Regular cardiac myocyte (primary cell): ENCODE measurements at places on chromosomes 6 and 20. TPM values are rescaled to one million over a fixed set of nuclear protein-coding genes. Genes with fewer than 3 reads are reported as not detected.

The NRN1 gene
- under 0.01 TPM in 2 replicates for total RNA-seq

The PLA2G7 gene
- total RNA-seq, result under 0.01 TPM in 1 of 2 replicates, not detected in the other

The SEL1L2 gene
- not detected in 2 replicates for total RNA-seq

The GUCA1A gene
- not detected in 2 replicates for total RNA-seq

The C2 gene
- 0.38 and 6.8 TPM in 2 replicates for total RNA-seq

The RSPO3 gene
- total RNA-seq, result under 0.01 and 2.0 TPM in 2 replicates

The HSPA12B gene
- 0.28 TPM in 1 of 2 replicates, not detected in the other for total RNA-seq

The EBF4 gene
- total RNA-seq, result under 0.01 and 0.56 TPM in 2 replicates
